A549 treated with CpdA at 1 μM for 4 hours (cell line): ENCODE measurements at places on chromosomes 2 and 18. TPM values are rescaled to one million over a fixed set of nuclear protein-coding genes. Genes with fewer than 3 reads are reported as not detected.

AGXT gene
- 0.05 TPM in 1 of 5 replicates, not detected in the others for total RNA-seq

CIDEA gene
- not detected in 5 replicates for total RNA-seq

TUBA4B gene
- total RNA-seq, result 0.23 to 0.57 TPM (median 0.27 TPM) in 5 replicates

NT5C1B gene
- total RNA-seq, result not detected in 5 replicates

REG3A gene
- total RNA-seq, result not detected in 5 replicates

PTH2R gene
- not detected in 5 replicates for total RNA-seq

SLC5A7 gene
- not detected in 5 replicates for total RNA-seq
